ENCODE measurements at places on chromosomes 16 and 17.

- no peak for DNase-seq
Observed at GRCh38 chr17:30823421-30823820, 1.1 kb downstream of the CRLF3 start.

DNA sequence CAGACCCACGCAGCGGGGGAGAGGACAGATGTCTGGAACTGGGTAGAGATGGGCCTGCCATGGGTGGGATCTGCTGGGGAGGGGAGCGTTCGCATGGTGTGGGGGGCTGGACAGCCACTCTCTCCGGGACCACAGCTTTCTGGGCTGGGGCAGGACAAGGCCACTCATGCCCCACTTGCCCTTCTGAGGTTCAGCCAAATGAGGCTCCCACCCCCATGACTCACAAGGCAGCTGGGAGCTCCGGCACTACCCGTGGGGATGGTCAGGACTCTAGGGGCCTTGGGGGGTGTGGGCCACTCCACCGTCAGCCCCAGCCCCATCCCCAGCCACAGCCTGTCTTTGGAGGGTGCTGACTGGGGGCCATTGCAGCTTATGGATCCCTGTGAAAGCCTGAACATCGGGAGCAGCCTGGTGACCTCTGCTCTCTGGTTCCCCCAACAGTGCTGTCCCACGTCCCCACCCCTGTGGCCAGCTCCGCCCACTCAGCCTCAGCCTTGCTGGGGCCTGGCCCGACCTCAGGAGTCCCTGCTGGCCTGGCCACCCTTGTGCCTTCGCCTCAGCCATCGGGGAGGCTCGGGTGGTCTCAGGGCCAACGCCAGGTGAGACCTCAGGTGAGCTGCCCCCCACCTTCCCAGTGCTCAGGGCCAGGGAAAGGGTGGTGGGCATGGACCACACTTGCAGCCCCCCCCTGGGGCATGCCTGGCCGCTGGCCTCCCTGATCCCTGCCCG lies 4.7 kb upstream of the CDH15 start:
- DNase-seq, result no peak

DNA sequence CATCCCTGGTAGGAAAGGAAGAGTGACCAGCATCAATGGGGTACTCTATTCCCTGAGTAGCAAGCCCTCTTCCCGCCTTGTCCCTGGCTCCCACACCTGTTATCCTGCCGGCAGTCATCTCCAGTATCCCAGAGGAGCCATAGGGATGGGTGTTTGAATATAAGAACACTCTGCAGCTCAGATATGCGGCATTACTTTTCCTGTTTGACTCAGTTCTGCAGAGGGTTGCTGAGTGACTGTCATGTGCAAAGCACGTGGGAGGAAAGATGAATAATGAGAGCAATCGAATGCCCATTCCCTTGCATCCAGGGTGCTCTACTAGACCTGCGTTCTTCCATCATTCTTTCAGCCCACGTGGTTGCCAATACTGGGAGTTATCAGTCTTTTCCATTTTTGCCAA lies 115.1 kb downstream of the PRKCB start:
- DNase-seq, result peak; percentile 32

GRCh38 chr17:2089021-2089422 lies 34.1 kb downstream of the HIC1 start:
- DNase-seq, result no peak

GRCh38 chr16:3115003-3115402 lies 2.6 kb downstream of the ZNF205 start:
- no peak for DNase-seq

GRCh38 chr16:51939378-51939871 lies 607.5 kb downstream of the TOX3 start:
- DNase-seq, result no peak

DNA sequence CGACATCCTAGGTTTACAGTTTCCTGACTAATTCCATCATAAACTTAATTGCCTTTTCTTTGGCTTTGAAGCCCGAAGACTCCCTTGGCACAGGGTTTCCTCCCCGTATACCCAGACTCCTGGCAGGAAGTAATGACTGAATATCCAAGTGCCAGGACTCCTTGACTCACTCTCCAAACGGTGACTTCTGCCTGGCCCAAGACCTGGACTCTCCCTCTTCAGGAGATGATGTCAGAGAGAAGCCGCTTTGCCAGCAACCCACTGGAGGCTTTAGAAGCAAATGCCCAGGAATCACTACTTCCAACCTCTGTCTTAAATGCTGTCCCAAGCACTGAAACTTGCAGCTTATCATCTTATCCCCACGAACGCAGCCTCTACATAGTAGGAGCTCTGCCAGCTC lies 146.5 kb downstream of the RGS9 start:
- DNase-seq, result no peak

GRCh38 chr16:84081446-84081989 lies 35.2 kb downstream of the MBTPS1 start:
- DNase-seq, result no peak

- no peak for DNase-seq
Observed at GRCh38 chr16:70708366-70709246, 22.8 kb upstream of the MTSS2 start.

GRCh38 chr17:5237541-5238016 lies 2.9 kb upstream of the SCIMP start:
- DNase-seq, result peak; percentile 16

- DNase-seq, result no peak
Observed at GRCh38 chr17:71938340-71939010, 182.3 kb upstream of the SOX9 start.

- no peak for DNase-seq
Observed at GRCh38 chr16:71878911-71879310, 5.1 kb downstream of the ZNF821 start.

GRCh38 chr16:4693956-4694641 lies 737 bp downstream of the NUDT16L1 start:
- no peak for DNase-seq

GRCh38 chr17:28570716-28571360 lies 486 bp downstream of the PIGS start:
- no peak for DNase-seq

- no peak for DNase-seq
Observed at GRCh38 chr17:31321966-31322365, 544 bp upstream of the EVI2A start.

- DNase-seq, result no peak
Observed at GRCh38 chr16:1201444-1201843, 23.6 kb downstream of the TPSG1 start.

GRCh38 chr16:67531247-67531646 lies 2.6 kb downstream of the RIPOR1 start:
- no peak for DNase-seq

- DNase-seq, result no peak
Observed at GRCh38 chr17:68468788-68469187, 11.5 kb upstream of the WIPI1 start.

DNA sequence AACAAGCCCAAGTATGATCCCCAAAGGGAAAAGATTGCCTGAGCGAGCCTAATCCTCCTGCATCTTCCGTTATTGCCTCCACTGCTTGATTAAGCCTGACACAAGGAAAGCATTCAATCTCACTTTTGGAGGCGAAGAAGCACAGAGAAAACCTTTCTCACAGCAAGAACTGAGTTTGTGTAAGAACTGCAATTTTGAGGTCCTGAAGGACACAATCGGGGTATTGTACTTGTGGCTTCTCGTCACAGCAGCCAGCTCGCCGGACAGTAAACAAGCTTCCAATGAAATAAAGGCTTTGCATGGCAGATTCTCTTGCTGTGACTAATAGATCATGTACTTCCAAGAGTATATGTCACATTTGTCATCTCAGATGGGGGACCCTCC lies 18.7 kb upstream of the FOXF1 start:
- DNase-seq, result peak; percentile 38

GRCh38 chr17:63150994-63151464 lies 185.0 kb downstream of the TANC2 start:
- DNase-seq, result no peak

DNA sequence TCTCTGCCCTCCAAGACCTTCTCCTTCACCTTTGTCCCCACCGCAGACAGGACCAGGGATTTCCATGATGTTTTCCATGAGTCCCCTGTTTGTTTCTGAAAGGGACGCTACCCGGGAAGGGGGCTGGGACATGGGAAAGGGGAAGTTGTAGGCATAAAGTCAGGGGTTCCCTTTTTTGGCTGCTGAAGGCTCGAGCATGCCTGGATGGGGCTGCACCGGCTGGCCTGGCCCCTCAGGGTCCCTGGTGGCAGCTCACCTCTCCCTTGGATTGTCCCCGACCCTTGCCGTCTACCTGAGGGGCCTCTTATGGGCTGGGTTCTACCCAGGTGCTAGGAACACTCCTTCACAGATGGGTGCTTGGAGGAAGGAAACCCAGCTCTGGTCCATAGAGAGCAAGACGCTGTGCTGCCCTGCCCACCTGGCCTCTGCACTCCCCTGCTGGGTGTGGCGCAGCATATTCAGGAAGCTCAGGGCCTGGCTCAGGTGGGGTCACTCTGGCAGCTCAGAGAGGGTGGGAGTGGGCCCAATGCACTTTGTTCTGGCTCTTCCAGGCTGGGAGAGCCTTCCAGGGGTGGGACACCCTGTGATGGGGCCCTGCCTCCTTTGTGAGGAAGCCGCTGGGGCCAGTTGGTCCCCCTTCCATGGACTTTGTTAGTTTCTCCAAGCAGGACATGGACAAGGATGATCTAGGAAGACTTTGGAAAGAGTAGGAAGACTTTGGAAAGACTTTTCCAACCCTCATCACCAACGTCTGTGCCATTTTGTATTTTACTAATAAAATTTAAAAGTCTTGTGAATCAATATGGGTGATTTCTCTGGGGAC lies 12.2 kb downstream of the CX3CL1 start:
- no peak for DNase-seq

GRCh38 chr17:12229335-12229734 lies 208.7 kb downstream of the MAP2K4 start:
- no peak for DNase-seq

DNA sequence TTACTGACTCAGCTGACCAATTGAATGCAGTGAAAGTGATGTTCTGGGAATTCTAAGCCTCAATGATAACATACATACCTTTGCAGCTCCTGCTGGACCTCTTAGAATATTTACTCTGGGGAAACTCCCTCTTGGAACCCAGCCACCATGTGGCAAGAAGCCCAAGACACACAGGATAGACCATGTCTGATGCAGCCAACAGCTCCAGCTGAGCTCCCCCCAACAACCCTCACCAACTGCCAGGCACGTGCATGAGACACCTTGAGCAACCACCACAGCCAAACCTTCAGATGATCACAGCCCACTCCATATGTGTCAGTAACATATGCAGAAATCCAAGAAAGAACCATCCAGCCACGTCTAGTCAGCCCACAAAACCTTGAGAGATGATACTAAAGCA lies 53.0 kb downstream of the XYLT1 start:
- DNase-seq, result no peak

- peak; percentile 76 for DNase-seq
Observed at GRCh38 chr17:32486701-32487472, at the start of gene CDK5R1. CDK5R1 (plus strand) TSS chr17:32486993; CDS start chr17:32487621, 628 bp downstream.

DNA sequence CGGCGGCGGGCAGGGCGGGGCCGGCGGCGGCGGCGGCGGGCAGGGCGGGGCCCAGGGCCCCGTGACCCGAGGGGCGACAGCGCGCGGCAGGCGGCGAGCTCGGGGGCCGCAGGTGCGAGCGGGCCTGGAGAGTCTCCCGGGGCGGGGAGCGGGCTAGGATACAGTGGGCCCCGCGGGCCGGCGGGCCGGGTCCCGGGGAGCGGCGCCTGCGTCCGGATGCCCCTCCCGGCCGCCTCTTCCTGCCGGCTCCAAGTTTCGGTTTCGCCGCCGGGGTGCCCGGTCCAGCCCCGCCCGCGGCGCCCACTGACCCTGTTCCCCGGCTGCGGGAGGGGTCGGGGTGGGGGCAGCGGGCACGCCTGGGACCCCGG lies at the start of gene RNF213:
RNF213 (plus strand) TSS at position 62 of the 368 bp plus-strand sequence. CDS start 2,830 bp downstream, outside the sequence.
- peak; percentile 39 for DNase-seq

- DNase-seq, result no peak
Observed at GRCh38 chr17:10130677-10131076, 67.7 kb downstream of the GAS7 start.

GRCh38 chr17:83104577-83105505 lies 25.4 kb downstream of the METRNL start:
- no peak for DNase-seq

DNA sequence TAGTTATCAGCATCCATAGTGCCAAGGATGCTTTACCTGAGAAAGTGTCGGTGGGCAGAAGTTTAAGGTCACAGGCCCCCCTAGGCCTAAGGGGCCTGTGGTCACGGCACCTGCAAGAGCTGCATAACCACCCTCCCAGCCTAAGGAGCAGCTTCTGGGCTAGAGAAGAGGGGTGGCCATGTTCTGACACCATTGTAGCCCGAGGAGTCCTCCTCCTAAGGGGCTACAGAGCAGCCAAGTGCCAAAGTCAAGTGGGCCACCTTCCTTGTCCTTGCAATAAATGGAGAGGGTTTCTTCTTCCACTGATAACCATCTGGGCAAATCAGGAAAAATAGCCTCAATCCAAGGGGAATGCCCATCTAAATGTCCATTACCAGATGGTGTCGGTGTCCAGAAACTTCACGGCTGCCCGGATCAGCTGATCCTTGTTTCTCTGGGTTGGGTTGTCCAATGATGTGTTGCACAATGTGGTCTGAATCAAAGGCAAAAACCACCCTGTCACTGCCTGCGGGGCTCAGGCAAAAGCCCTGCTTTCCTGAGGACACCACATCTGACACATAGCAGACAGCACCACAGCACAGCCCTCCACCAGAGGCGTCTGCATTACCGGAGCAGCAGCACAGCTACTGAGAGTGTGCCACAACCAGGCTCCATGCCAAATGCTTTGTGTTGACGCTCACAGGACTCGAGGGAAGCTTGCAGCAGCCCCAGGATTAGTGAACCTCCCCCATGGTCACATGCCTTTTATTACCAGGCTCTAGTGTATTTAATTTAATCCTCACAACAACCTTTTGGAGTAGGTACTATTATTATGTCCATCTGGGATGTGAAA lies 12.8 kb downstream of the ATPAF2 start:
- peak; percentile 34 for DNase-seq

DNA sequence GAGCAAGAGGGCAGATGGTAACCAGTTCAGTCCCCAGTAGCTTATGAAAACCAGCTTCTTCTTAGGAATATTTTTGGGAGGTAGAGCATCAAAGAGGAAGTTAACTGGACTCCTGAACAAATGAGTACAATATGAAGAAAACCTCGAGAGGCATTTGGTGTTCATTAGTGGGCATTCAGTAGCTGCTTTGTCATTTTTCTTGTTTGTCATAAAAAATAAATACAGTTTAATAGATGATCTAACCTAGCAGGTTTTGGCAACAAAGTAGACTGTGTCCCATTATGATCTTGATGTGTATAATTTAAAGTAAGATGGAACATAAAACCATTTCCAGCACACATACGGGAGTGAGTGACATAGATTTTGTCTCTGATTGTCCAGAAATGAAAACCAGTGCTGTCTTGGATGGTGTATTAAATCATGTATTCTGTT lies 173.1 kb downstream of the HS3ST3A1 start:
- no peak for DNase-seq

DNA sequence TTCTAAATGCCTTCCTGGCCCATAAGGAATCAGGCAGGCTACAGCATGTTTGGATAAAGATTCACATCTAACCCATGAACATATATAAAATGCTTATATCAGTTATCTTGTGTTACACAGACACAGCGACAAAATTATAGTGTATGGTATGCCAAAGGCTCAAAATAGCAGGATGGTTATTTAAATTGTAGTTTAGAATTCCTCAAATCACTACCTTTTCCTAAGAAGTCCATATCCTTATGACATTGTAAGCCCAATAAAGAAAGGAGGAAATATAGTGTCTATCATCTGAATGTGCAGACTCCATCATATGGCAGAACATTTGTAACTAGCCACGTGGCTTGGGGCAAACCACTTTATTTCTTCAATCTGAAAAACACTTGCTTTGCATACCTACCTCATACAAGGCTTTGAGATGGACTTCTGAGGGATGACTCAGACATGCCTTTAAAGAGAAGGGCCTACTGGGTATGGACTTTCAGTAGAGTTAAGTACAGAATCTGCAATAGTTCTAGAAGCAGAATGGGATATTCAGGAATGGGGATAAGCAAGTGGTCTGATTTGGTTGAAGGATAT lies 12.1 kb upstream of the DHX8 start:
- no peak for DNase-seq

All from nucleus accumbens (tissue), 56 donors.